ENCODE measurements at places on chromosomes 6 and 20.

DNA sequence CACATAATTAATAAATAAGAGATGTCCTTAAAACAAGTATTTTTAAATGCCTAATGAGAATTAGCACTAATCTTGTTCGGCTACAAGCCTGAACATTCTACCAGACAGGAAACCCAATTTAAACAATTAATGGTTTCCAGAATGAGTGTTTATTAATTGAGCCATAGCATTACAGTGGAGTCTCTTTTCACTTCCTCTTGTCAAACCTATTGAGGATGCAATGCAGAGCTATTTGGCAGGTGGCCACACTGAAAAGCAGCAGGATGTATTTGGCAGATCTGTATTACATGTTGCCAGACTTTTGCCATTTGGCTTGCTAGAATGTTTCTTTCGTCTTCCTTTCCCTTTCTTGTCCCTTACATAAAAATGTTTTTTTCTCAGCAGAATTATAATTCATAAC lies 475.2 kb upstream of the MARCKS start:
- peak; percentile 35 for DNase-seq

DNA sequence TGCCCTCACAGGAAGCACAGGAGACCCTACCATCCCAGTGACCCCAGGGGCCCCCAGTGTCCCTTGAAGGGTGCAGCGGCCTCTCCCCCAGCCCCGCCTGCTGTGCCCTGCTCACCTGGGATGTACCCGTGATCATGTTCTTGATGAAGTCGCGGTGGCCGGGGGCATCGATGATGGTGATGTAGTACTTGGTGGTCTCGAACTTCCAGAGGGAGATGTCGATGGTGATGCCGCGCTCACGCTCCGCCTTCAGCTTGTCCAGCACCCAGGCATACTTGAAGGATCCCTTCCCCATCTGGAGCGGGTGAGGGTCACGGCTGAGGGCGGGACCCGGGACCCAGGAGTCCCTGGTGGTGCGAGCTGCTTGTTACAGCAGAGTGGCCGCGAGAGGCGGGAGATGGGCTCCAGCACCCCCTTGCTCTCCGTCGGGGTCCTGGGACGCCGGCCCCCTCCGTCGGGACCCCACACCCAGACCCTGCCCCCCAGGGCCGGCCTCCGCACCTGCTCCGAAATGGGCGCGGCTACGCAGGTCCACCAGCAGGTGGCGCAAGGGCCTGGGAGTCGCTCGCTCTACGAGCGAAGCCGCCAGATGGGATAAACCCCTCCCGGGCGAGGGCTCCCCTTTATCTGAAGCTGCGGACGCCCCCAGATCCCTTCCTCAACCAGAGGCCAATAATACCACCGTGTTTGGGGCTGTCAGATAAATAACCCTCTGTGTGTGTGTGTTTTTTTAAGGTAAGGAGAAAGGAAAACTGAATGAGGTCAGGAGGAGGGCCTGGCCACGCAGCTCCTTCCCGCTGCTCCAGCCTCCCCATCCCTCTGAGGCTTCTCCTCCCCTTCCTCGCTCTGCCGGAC lies 2.9 kb downstream of the EEF1A2 start:
- DNase-seq: peak; percentile 77

DNA sequence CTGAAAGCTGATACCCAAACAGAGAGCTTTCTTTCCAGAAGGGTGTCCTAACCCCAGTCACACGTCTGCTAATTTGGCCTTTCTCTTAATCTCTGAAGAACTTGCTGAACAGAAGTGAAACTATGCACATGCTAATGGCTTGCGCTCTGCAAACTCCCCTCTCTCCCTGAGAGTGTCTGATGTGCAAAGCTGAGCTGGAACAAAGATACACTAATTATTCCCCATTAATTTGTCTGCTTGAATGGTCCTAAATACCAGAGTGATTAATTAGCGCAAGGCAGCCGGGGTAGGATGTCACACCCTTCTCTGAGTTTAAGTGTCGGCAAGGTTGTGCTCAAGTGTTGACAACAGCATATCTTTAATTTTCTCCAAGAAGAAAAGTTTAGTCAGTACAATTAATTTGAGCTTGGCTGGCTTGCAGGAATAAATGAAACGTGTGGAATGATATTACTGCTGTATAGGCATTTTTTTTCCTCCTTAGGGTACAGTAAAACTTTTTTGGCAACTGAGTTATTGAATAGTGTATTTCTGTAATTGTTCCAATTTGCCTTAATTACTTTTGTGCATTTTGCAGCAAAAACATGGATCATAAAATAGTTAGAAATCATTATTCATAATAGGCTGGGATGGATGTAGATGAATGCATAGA lies 715.9 kb upstream of the POU3F2 start:
- no peak for DNase-seq

DNA sequence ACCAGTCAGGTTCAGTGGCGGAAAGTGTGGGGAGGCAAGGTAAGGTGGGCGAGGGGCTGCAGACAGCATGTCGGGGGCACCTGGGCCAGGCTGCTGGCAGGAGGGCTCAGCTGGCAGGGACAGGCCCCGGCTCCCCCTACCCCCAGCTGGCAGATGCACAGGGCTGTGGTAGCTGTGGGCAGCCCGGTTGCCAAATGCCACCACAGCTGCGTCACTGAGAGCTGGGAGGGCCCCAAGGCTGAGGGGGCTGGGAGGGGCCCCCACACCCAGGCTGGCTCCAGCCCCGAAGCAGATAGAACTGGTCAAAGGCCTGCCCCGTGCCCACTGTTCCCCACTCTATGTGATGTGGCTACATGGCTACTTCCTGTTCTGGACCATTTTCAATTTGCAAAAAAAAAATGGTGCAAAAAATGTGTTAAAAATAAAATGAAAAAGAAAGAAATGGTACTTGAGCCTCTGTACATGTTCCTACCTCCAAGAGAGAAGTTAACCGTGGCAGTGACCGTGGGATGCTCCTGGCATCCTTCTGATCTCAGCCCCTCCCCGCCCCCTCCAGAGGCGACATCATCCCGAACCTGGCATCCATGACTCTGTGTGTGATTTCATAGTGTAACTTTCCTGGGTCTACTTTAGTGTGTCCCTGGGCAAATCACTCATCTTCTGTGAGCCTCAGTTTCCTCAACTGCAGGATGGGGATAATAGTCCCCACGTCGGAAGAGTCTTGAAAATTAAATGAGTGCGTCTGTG lies 64.4 kb downstream of the UBE2V1 start:
- peak; percentile 81 for DNase-seq

GRCh38 chr6:2695454-2696095 lies 55.1 kb downstream of the MYLK4 start:
- DNase-seq: peak; percentile 51

GRCh38 chr6:125953502-125953875 lies 3.1 kb upstream of the HINT3 start:
- DNase-seq: no peak

- DNase-seq: no peak
Observed at GRCh38 chr6:38270367-38270766, 369.4 kb downstream of the BTBD9 start.

DNA sequence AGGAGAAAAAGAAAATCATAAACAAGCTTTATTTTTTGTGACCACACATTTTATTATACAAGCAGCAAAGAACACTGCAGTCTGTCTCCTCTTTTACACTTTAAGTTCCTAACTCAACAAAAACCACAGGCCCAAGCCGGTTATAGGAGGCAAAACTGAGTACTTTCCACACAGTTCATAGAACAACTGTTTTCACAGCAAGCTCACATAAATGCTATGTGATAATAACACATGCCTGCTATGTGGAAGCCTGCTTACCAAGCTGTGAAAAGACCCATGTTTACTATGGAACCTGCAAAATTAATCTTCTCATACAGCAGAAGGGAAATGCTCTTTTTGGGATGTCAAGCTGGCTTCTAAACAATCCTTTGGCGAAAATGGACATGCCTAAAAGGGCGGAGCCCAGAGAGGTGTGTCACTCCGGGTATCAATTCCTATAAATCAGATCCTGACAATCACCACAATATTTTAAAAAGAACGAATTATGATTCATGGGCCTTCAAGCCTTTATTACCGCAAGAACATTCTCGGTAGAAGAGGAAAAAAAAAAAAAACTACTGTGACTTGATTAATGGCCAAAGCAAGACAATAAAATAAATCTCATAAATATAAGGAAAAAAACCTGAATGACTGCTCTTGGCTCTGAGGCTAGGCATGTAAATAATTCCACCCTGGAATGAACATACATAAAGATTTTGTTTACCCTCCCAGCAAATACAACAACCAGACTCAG lies 2.6 kb downstream of the TRERF1 start:
- no peak for DNase-seq

GRCh38 chr6:151300267-151300991 lies 60.7 kb downstream of the AKAP12 start:
- no peak for DNase-seq

- peak; percentile 4 for DNase-seq
Observed at GRCh38 chr20:24027229-24027628, 38.6 kb upstream of the GGTLC1 start.

- DNase-seq: peak; percentile 90
Observed at GRCh38 chr20:63574156-63574828, at the start of gene HELZ2. Gene HELZ2, minus strand, starts transcription at chr20:63574239. Its CDS starts 1,854 bp downstream, at chr20:63572385.

GRCh38 chr6:121042766-121043165 lies 291.5 kb downstream of the TBC1D32 start:
- no peak for DNase-seq

DNA sequence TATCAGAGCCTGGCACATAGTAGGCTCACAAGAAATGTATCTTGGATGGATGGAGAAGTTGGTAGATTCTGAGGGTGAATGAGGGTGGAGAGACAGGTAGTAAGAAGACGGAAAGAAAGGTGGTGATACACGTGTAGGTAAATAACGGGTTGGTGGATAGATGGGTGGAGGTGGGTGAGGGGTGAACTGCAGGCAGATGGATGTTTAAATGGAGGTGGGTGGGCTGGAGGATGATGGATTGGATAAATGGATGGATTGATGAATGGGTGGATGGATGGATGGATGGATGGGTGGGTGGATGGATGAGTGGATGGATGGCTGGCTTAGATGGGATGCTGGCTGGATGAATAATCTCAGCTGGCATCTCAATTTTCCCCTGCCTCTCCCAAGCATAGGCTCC lies 9.9 kb downstream of the CDH22 start:
- no peak for DNase-seq

DNA sequence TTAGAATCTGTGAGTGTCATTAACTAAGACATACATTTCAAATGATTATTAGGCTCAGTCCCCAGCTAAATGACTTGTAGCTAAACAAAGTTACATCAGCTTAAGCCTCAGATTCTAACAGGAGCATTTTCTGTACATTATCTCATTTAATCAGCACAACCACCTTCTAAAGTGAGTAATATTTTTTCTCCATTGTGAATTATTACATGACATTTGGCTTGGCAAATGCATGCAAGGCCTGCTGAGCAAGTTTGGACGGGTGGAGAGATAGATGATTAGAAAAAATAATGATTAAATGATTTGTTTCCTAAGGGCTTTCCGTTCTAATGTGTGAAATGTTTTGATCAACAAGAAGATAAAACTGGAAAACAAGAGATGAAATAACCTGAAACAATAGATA lies 20.7 kb downstream of the DCBLD1 start:
- DNase-seq: no peak

GRCh38 chr20:20736303-20736702 lies 23.9 kb upstream of the RALGAPA2 start:
- no peak for DNase-seq

DNA sequence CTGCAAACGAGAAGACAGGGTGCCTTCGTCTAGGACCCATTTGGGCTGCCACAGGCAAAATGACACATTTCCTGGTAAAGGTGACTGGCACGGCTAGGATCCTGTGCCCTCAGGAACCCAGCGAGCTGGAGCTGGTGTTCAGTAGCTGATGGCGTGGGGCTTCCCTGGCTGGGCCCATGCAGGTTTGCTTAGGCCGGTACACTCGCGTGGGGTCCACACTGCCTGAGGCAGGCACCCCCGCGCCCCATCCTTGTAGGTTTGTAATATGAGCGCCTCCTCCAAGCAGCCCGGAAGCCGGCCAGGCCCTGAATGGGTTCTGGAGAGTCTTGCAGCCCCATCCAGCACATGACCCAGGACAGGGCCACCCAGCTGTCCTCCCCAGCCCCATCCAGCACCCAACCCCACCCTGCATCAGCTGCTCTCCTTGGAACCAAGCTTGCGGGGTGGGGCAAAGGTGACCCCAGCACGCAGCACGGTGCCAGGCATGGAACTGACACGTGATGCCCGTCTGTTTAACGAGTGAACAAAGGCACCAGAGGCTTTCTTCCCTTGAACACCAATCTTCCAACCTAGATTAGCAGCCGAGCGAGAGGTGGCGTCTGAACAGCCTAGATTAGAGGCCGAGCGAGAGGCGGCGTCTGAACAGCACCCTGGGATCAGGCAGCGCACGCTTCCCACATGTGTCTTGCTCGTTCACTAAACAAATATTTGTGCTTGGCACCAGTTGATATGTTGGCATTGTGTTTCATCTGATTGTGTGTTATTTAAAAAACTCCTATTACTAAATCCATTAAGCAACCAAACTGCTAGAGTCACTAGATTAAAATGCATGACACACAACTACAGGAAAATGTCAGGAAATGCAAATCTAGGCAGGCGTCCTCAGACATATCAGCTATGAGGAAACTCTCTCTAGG lies 112.1 kb downstream of the DLL1 start:
- DNase-seq: peak; percentile 95

GRCh38 chr20:8255945-8256632 lies 124.0 kb downstream of the PLCB1 start:
- no peak for DNase-seq

DNA sequence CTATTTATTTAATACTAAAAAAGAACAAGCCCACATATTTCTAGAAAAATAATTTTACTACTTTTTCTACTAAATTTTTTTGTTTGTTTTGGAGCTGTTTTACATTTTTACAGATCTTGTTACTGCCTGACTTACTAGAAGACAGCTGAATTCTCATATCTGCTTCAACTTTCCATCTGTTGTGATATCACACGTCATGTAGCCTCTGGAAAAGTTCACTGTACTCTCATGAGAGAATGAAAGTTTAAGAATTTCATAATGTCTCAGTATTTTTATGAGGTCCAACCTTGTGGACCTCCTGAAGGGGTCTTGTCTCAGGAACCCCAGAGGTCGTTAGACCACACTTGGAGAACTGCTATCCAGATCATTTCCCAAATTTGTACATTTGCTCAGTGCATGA lies 81.7 kb upstream of the MTHFD1L start:
- no peak for DNase-seq

DNA sequence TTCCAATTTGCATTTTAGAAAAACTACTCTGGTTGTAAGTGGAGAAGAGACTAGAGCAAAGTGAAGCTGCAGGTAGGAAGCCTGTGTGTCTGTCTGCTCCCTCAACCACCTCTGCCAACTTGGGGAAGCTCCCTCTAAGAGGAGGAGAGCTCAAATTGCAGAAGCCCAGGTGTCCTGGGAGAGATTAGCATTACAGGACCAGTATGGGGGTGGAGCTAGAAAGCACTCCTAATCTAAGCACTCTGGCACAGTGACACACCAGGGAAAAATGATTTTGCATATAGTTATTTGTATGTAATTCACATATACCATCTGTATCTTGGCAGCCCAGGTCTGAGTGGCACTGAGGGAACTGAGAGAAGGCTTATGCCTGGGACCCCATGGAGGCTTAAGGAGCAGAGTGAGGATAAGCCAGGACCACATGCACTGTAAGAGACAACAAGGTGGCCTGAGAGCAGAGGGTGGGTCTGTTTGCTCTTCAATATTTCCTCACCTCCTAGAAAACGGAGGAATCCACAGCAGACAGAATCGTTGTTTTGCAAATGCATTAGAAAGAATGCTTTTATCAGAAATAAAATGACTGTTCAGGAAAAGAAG lies 13.6 kb downstream of the GSTA2 start:
- no peak for DNase-seq

- peak; percentile 26 for DNase-seq
Observed at GRCh38 chr6:30847971-30848436, 36.3 kb upstream of the DDR1 start.

- DNase-seq: no peak
Observed at GRCh38 chr6:125863023-125863422, 72.3 kb downstream of the NCOA7 start.
